Cardiac muscle cell (in vitro differentiated cells and primary cell): ENCODE measurements at places on chromosomes 6 and 20. TPM values are rescaled to one million over a fixed set of nuclear protein-coding genes. Genes with fewer than 3 reads are reported as not detected.

- no peaks in the 10 kb centered on the region for H3K27me3 ChIP-seq
- H3K4me3 ChIP-seq, result no peak overlapping the region
- DNase-seq, result peak; percentile 12
- H3K4me1 ChIP-seq, result peaks cover 19% of the 10 kb centered on the region
These were observed 142.3 kb upstream of the TENT5A start for GRCh38 chr6:81894788-81895271.

Gene TMEM170B
- total RNA-seq, result 2.6 and 3.0 TPM in 2 replicates

Gene TAF4
- total RNA-seq, result 8.8 and 21.1 TPM in 2 replicates

GRCh38 chr6:92779746-92780145 lies 639.6 kb downstream of the EPHA7 start:
- no peak overlapping the region for H3K4me3 ChIP-seq
- no peaks in the 10 kb centered on the region for H3K27me3 ChIP-seq
- peak; percentile 78 for DNase-seq
- no peaks in the 10 kb centered on the region for H3K36me3 ChIP-seq
- peaks cover 7% of the 10 kb centered on the region for H3K4me1 ChIP-seq

Gene ECT2L
- total RNA-seq, result not detected in 2 replicates

DNA sequence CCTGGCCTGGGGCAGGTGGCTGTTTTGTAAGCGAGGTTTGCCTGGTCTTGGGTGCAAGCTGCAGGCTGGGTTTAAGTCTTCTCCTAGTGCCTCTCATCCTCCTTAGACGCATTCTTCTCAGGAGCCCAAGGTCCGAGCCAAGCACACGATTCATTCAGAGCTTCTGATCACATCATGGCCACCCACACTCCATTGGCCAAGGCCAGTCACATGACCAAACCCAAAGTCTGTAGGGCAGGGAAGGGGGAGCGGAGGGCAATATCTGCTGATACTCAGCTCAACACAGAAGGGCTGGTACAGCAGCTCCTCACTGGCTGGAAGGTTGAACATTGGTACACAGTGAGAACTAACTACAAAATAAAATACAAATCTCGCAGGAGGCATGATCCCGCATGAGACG lies 177.2 kb upstream of the AFDN start:
- H3K4me1 ChIP-seq, result peaks cover 22% of the 10 kb centered on the region
- no peak for DNase-seq
- H3K27me3 ChIP-seq, result no peaks in the 10 kb centered on the region
- no peak overlapping the region for H3K27ac ChIP-seq

GRCh38 chr6:133971861-133972260 lies 18.8 kb downstream of the TBPL1 start:
- H3K27me3 ChIP-seq, result no peaks in the 10 kb centered on the region

GRCh38 chr6:46789434-46790354 lies 3.5 kb upstream of the MEP1A start:
- no peaks in the 10 kb centered on the region for H3K27me3 ChIP-seq
- DNase-seq, result no peak
- no peaks in the 10 kb centered on the region for H3K36me3 ChIP-seq
- H3K4me1 ChIP-seq, result no peaks in the 10 kb centered on the region
- H3K27ac ChIP-seq, result no peak overlapping the region

DNA sequence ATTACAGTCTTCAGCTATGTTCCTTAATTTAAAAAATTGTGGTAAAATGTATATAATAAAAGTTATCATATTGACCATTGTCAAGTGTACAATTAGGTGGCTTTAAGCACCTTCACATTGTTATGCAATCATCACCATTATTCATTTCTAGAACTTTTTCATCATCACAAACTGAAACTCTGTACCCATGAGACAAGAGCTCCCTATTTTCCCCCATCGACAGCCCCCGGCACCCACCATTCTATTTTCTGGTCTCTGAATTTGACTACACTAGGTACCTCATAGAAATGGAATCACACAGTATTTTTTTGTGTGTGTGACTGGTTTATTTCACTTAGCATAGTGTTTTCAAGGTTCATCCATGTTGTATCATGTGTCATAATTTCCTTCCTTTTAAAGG lies 39.7 kb upstream of the FYN start:
- no peak overlapping the region for H3K27ac ChIP-seq
- no peaks in the 10 kb centered on the region for H3K27me3 ChIP-seq
- no peaks in the 10 kb centered on the region for H3K4me1 ChIP-seq
- no peak for DNase-seq
- no peaks in the 10 kb centered on the region for H3K36me3 ChIP-seq

- H3K27me3 ChIP-seq, result no peaks in the 10 kb centered on the region
- peaks cover 6% of the 10 kb centered on the region for H3K4me1 ChIP-seq
- peak; percentile 39 for DNase-seq
- peaks cover 4% of the 10 kb centered on the region for H3K36me3 ChIP-seq
These were observed 626 bp upstream of the CDK5RAP1 start for GRCh38 chr20:33401921-33402369.

DNA sequence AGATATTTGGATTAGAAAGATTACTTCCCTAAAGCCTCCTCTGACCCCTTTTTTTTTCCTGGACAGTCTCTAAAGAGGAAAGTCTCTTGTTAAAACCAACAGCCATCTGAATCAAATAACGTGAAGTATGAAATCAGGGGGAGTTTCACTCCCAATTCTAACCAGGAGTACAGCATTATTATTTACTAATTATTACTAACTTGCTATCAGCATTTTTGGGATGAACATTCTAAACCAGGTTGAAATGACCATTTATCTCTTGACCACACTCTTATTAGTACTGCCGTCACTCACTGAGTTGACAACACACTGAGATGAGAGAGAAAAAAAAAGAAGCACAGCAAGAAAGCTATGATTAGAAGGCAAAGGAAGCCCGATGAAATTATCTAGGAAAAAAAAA lies 114.4 kb upstream of the BCLAF1 start:
- H3K4me3 ChIP-seq, result no peak overlapping the region
- H3K36me3 ChIP-seq, result no peaks in the 10 kb centered on the region
- H3K4me1 ChIP-seq, result peaks cover 4% of the 10 kb centered on the region
- H3K27me3 ChIP-seq, result no peaks in the 10 kb centered on the region

DNA sequence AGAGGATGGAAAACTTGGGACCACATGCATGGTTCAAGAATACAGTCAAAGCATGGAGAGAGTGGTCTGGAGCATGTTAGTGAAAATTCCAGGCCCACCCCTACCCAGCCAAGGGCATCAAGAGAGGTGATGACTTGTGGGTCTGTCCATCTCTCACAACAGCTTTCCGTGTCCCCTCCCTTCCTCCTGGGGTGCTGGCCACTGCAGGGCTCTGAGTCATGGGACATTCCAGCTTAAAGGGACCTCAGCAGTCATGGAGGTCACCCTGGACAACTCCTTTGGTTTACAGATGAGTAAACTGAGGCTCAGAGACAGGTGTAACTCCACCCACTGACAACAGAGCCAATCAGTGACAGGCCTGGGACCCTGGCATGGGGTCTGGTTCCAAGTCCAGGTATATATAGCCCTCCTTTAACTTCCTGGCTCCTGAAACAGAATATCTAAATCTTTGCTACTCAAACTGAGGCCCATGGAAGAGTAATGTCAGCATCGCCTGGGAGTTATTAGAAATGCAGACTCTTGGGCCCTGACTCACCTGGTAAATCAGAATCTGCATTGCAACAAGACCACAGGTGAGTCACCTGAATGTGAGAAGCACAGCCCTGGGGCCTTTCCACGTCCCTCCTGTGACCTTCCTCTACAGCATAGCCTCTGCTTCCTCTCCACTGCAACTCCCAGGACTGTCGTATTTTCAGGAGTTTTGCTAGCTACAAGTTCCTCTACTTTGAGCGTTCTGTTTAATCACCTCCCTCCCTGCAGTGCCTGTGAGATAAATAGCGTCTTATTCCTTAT lies 170.2 kb downstream of the ZDHHC14 start:
- H3K4me1 ChIP-seq, result no peaks in the 10 kb centered on the region
- no peak overlapping the region for H3K27ac ChIP-seq
- H3K36me3 ChIP-seq, result no peaks in the 10 kb centered on the region
- no peak for DNase-seq
- H3K27me3 ChIP-seq, result no peaks in the 10 kb centered on the region

DNA sequence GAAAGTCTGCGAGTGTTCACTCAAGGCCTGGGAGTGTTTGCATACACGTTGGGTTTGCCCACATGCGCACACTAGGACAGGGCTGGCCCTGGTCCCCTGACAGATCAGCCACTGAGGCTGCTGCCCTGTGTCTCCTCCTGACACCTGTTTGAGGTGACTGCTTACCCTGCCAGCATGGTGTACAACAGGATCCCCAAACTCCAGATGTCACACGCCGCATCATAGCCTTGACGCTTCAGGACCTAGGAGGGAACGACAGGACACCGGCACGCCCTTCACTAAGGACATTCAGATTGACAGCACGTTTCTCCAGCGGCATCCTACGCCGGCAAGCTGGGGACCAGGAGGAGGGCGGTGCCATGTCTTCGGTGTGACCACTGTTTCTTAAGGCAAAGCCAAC lies 37.0 kb upstream of the MPC1 start:
- no peak for DNase-seq
- H3K4me3 ChIP-seq, result no peak overlapping the region
- H3K27me3 ChIP-seq, result no peaks in the 10 kb centered on the region
- H3K27ac ChIP-seq, result no peak overlapping the region
- H3K4me1 ChIP-seq, result no peaks in the 10 kb centered on the region
